Activated T-cell treated with anti-CD3 and anti-CD28 coated beads, Interleukin-2, amount 50 U/mL, for 4 hours (primary cell): ENCODE measurements at places on chromosomes 1 and 21.

- DNase-seq, result no peak
Observed at GRCh38 chr1:57820356-57821095, 396.7 kb upstream of the DAB1 start.

DNA sequence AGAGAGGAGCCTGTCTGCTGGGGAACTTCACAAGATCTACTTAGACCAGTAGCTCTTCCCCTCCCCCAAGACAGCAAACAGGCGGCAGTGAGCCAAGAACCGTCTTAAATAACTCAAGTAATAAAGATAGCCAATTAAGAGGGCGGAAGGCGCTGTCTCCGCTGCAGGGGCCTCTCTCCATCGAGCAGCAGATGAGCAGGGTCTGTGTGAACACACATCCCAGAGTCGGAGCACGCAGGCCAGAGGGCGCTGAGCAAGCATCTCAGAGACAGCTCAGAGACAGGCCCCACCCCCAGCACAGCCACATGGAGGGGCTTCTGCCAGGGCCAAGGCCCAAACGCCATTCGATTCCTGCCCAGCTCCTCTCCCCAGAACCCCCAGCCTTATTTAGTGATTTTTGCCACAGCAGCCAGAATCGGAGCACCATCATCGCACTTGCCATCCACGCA lies 11.1 kb downstream of the IFFO2 start:
- no peak for DNase-seq

- DNase-seq, result no peak
Observed at GRCh38 chr1:202591515-202591914, 118.7 kb downstream of the SYT2 start.

GRCh38 chr21:34148419-34148804 lies 75.0 kb downstream of the MRPS6 start:
- DNase-seq, result no peak

GRCh38 chr1:12246584-12246983 lies 16.8 kb downstream of the VPS13D start:
- no peak for DNase-seq

- no peak for DNase-seq
Observed at GRCh38 chr1:118960026-118960561, 28.0 kb downstream of the TBX15 start.

DNA sequence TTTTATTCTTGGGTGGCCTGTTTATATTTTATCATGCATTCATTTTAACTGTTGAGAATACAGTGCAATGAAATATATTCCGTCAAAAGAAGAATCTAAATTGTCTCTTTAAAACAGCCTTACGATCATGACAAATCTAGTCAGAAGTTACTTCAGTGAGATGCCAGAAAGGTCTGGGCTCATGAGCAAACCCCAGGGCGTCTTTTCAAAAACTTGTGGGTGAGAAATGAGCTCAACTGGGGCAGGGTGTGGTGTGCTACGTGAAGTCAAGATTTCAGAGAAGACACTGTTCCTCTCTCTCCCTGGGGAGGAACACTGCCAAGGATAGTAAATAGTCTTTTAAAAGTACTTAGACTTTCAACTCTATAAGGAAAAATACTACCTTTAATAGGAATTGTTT lies 13.4 kb upstream of the UAP1 start:
- DNase-seq, result no peak

DNA sequence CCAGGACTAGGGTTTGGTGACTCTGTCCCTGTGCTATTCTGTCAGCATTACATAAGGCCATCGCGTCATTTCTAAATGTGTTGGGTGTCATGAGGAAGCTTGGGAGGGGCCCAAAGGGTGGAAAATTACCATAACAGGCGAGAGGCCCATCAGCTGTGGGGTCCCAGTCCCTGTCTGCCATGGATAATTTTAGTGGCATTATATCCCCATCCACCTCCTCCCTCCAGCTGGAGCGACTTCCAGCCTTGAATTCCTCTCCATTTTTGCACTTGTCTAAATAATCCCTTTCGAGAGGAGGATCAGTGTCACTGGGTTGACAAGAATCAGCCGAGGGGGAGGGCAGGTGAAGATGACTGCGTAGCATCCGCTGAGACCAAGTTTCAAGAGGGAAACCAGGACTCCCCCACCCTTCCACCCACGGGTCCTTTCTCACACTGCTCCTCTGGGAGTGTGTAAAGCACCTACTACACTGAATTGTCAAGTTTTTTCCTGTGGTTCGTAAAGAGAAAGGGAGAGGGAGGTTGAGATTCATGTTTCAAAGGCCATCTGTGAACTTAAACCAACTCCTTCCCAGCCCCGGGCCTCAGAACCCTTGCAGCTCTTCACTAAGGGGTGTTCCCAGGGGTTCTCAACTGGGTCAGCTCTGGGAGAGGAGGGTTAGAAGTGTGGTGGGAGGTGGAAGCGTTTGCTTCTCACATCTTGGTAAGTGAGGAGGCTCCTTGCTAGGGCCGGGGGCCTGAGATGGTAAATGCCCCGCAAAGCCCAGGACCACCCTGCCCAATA lies 29.2 kb downstream of the VASH2 start:
- no peak for DNase-seq

DNA sequence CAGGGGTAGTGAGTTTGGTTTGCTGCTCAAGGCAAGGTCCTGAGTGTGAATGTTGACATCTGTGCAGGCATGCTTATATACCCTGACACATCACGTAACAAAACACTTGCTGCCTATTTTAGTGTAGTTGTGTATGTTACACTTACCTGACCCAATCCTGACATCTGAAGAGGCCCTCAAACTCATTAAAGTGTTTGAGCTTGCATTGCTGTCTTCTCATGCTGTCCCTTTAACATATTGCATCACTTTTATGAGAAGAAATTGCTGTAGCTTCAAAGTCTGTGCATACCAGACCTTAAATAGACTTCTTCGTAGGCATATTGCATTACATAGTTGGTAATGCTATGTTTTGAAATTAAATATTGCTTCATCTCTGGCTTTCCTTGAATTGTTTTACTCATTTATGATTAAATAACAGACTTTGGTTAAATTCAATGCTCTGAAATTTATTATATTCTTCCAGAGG lies at the start of gene KRTAP19-3:
Gene KRTAP19-3, minus strand, starts transcription at position 51 of the 466 bp plus-strand sequence. CDS start 56 bp downstream, outside the sequence.
- DNase-seq, result no peak

GRCh38 chr1:156151093-156151688 lies 2.2 kb upstream of the SEMA4A start:
- DNase-seq, result no peak

GRCh38 chr1:193348091-193348768 lies 161.8 kb upstream of the B3GALT2 start:
- DNase-seq, result no peak

GRCh38 chr1:78236716-78237115 lies 190.9 kb downstream of the GIPC2 start:
- no peak for DNase-seq

GRCh38 chr1:25432749-25433388 lies 2.2 kb downstream of the MACO1 start:
- DNase-seq, result no peak
